Activated T-helper 9 cell treated with anti-CD3 and anti-CD28 coated beads, Interleukin-2, amount 50 U/mL, for 16 hours (primary cell): ENCODE measurements at places on chromosomes 7 and 10.
A peak's percentile ranks its signal among the peaks of the same experiment; 100 is the strongest.

DNA sequence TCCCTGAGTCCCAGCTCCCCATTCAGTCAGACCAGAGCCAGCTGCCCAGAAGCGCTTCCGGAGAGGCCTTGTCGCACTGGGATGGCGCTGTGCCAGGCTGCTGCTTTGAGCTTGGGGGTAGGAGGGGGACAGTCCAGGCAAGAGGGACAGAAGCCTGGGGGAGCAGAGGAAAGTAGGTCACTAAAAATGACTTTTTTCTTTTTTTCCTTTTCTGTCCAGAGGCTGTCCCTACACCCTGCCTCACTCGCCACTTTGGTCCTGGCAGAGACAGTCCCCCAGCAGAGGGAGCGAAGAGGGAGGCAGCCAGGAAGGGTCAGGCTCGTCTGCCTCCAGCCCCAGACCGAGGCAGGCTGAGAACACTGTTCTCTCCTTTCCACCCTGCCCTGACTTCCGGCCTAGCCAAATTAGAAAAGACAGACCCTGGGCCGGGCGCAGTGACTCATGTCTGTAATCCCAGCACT is 15.8 kb upstream of the TRIM8 start:
- DNase-seq, result no peak

DNA sequence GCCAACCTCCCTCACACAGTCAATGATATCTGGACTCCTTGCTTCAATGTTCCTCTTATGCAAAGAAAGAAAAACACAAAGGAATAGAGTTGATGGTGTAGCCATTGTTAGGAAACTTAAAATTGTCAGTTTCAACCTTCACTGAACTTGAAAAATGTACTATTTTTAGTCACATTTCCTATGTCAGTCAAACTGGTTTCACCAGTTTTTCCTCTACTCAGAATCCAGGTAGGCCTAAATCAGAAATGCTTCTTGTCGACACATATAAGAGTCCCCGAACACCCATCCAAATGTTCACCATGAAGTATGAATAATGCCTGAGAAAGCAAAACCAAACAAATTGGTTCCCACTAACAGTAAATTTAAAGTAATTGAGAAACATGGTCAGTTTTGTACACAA is 42.4 kb upstream of the ZMYND11 start:
- DNase-seq, result no peak

- DNase-seq, result no peak
Observed at GRCh38 chr10:122669842-122670241, 29.8 kb downstream of the C10orf120 start.

GRCh38 chr7:83751217-83751616 is 102.3 kb upstream of the SEMA3E start:
- no peak for DNase-seq

DNA sequence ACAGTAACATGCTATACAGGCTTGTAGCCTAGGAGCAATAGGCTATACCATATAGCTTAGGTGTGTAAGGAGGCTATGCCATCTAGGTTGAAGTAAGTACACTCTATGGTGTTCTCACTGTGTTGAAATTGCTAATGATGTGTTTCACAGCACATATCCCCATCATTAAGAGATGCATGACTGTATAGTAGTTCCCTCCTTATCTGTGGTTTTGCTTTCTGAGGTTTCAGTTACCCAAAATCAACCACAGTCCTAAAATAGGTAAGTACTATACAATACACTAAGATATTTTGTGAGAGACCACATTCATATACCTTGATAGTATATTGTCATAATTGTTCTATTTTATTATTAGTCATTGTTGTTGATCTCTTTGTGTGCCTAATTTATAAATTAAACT is 12.7 kb downstream of the FZD1 start:
- no peak for DNase-seq

- DNase-seq, result no peak
Observed at GRCh38 chr10:23696476-23696875, 257.6 kb downstream of the OTUD1 start.

GRCh38 chr7:15403751-15404150 is 158.1 kb downstream of the AGMO start:
- DNase-seq, result no peak

DNA sequence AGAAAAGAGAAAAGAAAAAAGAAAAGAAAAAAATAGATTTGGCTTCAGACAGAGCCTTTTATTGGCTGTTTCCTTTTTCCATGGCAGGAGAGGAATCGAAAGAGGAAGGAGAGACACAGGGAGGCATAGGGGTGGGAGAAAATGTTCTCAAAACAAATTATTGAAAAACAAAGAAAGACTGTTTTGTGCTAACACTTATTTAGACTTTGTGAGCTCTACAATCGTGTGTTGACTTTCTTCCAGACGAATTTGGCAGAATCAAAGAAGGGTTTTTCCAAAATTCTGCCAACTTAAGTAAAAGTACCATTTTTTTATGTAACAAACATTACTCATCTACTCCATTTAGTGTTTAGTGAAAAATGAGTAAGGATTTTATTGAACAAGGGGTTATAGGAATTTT is 982.2 kb downstream of the REEP3 start:
- DNase-seq, result no peak

DNA sequence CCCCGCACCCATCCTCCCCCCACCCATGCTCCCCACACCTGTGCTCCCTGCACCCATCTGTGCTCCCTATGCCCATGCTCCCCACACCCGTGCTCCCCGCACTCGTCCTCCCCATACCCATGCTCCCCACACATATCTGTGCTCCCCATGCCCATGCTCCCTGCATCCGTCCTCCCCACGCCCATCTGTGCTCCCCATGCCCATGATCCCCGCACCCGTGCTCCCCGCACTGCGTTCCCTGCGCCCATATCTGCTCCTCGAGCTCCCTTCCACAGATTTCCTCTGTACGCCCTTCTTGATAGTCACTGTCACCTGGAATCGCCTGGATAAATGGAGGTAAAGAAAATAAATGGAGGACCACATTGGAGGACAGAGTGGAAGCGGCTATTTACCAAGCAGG is 9.9 kb downstream of the DIP2C start:
- no peak for DNase-seq

DNA sequence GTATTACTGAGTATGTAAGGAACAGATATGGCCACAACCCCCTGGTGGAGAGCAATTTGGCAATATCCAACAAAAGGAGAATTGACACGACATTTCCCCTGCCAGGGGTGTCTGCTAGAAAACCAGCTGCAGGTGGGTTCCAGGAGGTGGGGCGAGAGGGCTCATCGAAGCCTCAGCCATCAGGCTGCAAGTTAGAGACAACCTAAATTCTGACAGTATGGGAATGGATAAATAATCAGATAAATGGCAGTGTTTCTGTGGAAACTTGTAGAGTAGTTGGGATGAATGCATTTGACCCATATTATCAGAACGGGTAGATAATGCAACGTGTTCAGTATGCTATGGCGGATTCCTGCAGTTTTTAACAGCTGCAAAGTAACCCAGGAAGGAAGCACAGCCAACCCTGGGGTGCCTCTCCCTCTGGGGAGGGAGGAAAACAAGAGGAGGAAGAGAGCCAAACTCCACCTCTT is 3.5 kb downstream of the TMEM273 start:
- no peak for DNase-seq

GRCh38 chr10:89391907-89392756 is at the start of gene IFIT1:
IFIT1 (plus strand) TSS chr10:89392623; CDS start chr10:89392713, 90 bp downstream.
- peak; percentile 6 for DNase-seq

DNA sequence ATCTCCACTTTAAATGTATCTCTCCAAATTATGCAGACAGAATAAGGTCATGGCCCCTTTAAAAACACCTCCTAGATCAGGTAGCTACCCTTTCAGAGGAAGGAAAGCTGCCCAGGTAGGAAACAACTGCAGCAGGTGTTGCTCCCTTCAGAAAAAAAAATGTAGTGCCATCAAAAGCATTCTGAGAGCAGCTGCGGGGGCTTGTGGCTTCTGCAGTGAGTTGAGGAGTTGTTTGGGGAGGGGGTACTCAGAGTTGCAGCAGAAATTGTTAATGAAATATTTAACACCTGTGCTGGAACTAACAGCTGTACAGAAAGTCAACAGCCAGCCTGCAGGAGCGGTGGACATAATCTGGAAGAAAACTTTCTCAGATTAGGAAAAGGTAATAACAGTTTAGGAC is 24.0 kb downstream of the CDHR3 start:
- DNase-seq, result no peak
